ENCODE measurements at places on chromosomes 5 and 9.

GRCh38 chr9:34205102-34205501, 26.3 kb downstream of the UBAP1 start:
- no peak for DNase-seq

- no peak for DNase-seq
These were observed 10.8 kb downstream of the KLF9 start for GRCh38 chr9:70403618-70404025.

DNA sequence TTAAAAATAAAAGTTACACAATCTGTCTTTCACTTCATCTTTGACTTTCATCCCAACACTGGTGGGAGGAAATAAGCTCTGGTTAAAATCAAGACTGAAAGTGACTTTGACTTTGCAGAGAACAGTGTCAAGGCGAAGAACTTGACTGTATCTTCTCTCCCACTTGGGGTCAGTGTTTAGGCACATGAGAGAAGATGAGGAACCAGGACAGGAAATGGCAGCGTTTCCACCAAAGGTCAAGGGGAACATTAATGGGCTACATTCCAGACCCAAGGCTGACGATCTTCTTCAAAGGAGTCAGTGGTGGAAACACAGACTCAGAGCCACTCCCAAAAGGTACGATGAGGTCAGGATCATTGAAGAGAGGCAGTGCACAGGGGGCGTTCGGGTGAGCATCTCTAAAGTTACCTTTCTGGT, 409.5 kb downstream of the ARHGEF28 start:
- peak; percentile 78 for DNase-seq

GRCh38 chr5:43305948-43306565, 7.2 kb downstream of the HMGCS1 start:
- DNase-seq: peak; percentile 57

- no peak for DNase-seq
These were observed 18.1 kb downstream of the C1QTNF2 start for GRCh38 chr5:160352308-160352707.

- DNase-seq: no peak
These were observed 81.8 kb upstream of the MEF2C start for GRCh38 chr5:88964831-88965230.

DNA sequence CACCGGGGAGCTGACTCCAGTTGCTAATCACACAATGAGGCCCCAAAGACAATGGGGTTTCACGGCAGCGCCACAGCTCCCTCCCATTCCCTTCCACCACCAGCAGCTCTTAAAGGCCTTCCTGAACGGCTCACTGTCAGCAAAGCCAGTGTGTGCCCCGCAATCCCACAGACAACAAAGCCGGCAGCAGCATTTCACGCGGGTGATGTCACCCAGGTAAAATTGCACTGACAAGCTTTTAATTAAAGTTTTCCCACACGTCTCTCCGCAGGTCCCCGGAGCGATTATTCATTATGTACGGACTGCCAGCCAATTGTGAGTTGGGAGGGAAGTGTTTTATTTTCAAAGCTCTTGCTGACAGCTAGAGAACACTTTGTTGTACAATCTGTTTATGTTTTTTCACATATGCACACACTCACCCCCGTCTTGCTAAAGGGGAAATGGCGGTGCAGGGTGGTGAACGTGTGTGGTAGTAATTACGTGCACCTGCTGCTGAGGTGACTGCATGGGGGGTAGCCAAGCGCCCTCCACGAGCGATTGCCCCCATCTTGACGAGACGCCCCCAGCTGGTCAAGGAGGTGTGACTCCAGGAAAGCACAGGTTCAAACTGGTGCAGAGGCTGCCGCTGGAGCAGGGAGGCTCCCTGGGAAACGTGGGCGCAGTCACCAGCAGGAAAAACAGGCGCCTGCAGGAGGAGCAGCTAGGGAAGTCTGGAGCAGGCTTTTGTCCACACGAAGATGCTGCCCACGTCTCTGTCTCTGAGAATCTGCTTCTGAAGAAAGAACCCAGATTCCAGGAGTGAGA, 65.0 kb downstream of the IRX2 start:
- peak; percentile 87 for DNase-seq

GRCh38 chr9:120032639-120033038, 547.3 kb downstream of the CDK5RAP2 start:
- DNase-seq: no peak

DNA sequence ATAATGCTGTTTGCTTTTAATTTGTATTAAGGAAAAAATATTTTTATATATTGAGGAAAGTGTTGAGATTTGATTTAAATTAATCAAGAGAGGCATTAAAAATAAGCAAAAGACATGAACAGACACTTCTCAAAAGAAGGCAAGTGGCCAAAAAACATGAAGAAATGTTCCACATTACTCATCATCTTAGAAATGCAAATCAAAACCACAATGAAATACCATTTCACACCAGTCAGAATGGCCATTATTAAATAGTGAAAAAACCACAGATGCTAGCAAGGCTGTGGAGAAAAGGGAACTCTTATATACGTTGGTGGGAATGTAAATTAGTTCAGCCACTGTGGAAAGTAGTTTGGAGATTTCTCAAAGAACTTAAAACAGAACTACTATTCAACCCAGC, 45.9 kb downstream of the RANBP17 start:
- DNase-seq: no peak

DNA sequence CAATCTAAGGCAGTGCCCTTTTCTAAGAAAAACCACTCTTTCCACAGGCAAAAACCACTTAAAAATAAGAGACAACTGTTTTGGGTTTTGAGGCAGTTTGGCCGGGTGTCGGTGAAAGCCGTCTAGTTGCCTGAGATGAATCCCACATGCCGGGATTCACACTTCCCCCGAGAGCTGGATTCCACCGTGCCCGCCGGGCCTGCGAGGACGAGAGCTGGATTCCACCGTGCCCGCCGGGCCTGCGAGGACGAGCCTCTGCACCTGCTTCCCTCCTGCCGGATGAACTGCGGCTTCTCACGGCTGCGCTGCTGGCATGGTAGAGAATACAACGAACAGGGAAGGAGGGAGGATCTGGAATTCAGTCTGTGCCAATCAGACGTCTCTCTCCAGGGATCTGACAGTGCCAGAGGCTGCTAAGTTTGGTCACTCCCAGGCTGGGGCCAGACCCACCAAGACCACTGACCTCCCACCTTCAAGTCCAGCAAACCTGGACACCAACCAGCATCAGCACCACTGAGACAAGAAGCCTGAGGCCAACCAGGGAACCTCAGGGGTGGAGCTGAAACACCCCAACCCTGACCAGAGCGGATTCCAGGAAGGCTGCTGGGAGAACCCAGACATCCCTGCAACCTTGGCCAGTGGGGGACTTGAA, 23.0 kb downstream of the VAV2 start:
- no peak for DNase-seq

DNA sequence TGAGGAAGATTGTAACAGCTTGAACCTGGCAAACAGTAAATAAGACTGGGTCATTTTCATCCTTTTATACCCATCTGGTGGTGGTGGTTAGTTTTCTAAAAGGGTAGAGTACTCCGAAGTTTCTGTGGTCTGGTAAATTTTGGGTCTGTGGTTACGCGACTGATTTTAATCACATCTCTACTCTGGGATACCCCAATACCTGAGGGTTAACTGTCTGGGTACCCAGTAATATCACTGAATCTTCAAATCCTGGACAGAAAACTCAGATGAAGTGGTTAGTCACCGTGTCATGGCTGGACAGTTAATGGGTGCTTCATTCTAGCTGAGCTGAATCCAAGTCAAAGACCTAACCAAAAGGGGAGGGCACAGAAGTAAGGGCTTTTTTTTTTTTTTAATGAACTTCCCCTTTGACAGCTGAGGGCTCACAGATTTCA, 474.2 kb downstream of the GADD45G start:
- DNase-seq: no peak

DNA sequence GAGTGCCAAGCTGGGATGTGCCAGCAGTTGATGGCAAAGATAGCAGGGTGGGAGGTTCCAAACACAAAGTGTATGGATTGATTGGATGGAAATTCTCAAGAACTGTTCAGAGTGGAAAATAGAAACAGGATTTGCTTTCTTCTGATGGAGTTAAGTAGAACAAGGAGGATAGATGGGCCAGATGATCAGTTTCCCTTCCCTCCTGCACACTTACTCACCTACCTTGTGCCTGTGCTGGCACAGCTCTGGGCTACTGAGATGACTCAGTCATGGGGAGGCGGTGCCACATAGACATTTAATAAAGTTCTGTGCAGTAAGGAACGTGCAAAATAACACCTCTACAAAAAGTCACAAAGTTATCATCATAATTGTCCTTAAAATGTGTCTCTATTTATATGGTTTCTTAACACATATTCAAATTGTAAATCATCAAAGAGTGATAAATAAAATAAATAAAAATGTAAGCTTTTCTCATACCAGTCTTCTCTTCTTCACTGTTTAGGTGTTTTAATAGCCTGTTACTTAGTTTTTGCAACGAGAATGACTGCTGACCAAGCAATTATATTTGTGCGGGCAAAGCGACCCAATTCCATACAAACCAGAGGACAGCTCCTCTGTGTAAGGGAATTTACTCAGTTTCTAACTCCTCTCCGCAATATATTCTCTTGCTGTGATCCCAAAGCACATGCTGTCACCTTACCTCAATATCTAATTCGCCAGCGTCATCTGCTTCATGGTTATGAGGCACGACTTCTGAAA, 12.7 kb downstream of the PTPDC1 start:
- no peak for DNase-seq

- DNase-seq: peak; percentile 71
These were observed 1.1 kb upstream of the CEP78 start for GRCh38 chr9:78234810-78235209.

DNA sequence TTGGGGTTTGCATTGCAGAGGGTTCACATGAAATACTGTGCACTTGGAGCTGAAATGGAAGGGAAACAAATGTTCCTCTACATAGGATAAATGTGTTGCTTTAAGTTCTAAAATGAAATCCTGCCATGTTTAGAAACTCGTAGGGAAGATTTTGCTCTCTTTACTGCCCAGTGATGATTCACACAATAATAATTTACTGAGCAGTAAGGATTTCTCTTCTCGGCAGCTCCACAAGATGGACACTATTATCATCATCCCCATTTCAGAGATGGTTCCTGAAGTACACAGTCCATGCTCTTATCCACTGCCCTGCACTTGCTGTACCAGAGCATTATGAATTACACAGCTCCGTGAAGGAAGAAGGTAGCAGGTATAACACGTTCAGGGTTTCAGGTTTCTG, 4.1 kb downstream of the HACD4 start:
- no peak for DNase-seq

- DNase-seq: no peak
These were observed 43.9 kb downstream of the ARHGAP26 start for GRCh38 chr5:142814122-142814521.

GRCh38 chr5:113166852-113167366, 190.3 kb downstream of the DCP2 start:
- DNase-seq: peak; percentile 99

GRCh38 chr9:110755179-110755578, 86.6 kb downstream of the MUSK start:
- no peak for DNase-seq

- DNase-seq: no peak
These were observed 42.9 kb downstream of the ZNF474 start for GRCh38 chr5:122172207-122172606.
